ENCODE measurements at places on chromosomes 7 and 10.

- no peak for DNase-seq
These were observed 151.2 kb downstream of the PLXNA4 start for GRCh38 chr7:132424821-132425724.

- DNase-seq, result peak; percentile 15
These were observed 106.8 kb downstream of the ANK3 start for GRCh38 chr10:60282771-60283353.

DNA sequence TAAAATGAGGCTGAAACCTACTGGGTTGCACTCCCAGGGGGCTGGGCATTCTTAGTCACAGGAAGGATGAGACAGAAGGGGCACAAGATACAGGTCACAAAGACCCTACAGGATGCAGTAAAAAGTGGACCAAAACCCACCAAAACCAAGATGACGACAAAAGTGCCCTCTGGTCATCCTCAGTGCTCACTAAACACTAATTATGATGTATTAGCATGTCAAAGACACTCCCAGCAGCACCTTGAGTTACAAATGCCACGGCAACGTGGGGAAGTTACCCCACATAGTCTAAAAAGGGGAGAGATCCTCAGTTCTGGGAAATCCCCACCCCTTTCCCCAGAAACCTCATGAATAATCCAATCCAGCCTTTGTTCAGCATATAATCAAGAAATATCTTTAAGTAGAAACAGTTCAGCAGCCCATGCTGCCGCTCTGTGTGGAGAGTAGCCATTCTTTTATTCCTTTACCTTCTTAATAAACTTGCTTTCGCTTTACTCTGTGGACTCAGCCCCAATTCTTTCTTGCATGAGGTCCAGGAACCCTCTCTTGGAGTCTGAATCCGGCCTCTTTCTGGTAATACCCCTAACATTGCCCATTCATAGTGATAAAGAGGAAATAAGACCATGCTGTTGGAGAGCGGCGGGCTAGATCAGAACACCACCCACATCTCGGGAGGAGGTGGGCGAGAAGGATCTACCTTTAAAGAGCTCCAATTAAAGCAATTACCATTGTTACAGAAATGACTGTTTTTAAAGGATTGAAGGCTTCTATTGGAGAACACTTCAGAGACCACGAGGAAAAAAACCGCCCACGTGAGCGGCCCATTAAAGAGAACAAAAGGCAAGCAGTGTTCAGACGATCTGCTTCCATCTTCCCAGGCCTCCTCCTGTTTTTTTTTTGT, 170.9 kb downstream of the USP6NL start:
- no peak for DNase-seq

GRCh38 chr7:1884583-1885350, 214.7 kb downstream of the ELFN1 start:
- DNase-seq, result no peak

- no peak for DNase-seq
These were observed 9.9 kb upstream of the TEX36 start for GRCh38 chr10:125692601-125693523.

GRCh38 chr7:26398756-26399509, 107.3 kb downstream of the SNX10 start:
- peak; percentile 80 for DNase-seq

- no peak for DNase-seq
These were observed 102.7 kb upstream of the FAM13C start for GRCh38 chr10:59465088-59465487.

GRCh38 chr7:83447681-83448080, 201.3 kb downstream of the SEMA3E start:
- DNase-seq, result no peak

DNA sequence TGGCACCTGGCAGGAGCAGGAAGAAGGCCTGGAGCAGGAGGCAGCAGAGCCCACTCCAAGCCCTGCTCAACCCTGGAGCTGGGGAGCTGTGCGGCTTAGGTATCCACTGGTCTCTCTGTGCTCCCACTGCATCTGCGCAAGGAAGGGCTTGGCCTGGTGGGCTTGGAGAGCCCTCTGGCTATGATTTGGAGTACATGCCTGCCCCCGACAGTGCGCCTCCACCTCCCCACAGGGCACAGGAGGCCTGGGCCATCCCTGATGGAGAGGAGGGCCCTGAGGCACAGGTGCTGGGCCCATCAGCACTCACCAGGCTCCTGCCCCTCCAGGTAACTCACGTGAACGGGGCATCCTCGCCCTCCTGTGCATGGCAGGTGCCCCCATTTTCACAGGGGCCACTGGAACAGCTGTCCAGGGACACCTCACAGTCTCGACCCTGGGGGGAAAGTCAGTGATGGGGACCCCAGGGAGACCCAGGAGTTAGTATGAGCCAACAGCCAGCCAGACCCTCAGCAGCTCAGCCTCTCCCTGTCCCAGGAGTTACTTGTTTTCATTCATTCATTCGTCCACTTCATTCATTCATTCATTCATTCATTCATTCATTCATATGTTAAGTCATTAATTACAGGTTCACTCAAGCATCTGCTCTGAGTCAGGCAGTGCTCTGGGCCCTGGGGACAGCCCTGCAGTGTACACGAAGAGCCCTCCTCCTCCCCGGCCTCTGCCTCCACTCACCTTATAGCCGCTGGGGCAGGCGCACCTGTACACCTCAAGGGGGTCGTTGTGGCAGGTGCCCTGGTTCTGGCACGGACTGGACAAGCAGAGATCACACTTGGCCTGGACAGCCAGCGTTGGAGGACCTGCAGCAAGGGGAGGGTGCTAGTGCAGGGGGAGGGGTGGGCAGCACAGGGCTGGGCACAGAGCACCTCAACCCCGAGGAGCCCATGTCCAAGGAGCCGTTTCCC, 167.2 kb downstream of the SLIT1 start:
- no peak for DNase-seq

DNA sequence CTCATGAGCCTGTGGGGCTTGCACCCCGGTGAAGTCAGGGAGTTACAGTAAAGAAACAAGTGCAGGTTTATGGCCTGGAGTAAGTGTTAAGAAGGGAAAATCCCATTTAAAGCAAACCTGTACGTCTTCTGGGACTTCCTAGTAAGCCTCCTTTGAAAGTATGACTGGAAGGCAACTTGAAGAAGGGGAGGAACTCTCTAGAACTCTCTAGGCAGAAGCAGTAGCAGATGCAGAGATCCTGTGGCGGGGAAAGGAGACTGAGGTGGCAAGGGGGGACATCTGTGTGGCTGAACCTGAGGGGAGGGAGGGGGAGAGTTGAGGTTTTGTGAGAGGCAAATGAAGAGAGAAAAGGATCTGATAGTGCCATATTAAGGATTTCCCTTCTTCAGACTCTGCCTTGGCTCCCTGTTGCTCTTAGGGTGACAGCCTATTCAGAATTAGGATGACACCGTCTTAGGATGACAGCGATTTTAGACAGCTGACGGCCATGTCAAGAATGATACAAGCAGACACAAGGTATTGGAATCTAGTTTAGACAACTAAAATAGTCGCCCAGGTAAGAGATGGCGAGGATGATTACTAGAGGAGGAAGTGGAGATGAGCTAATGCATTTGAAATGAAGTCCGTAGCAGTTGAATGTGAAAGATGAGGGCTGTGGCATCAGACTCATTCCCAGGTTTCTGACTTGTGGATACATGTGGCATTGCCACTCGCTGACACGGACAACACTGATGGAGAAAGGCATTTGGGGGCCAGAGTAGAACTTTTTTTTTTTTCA, 29.0 kb downstream of the CUL1 start:
- no peak for DNase-seq

GRCh38 chr7:105611856-105612775, 30.8 kb upstream of the EFCAB10 start:
- DNase-seq, result no peak

GRCh38 chr10:30637881-30638467, 8.4 kb upstream of the LYZL2 start:
- DNase-seq, result no peak

DNA sequence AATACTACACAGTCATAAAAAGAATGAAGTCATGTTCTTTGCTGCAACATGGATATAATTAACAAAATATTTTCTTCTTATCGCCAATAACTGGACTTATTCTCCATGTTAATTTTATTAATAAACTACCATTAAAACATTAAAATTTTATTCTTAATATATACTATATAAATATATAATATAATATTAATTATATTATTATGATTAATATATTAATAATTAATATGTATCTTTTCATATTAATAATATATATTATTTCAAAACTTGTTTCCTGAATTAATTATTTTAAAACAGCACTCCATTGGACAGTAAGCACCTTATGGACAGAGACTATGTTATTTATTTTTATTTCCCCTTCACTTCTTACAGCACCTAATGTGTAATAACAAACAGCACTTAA, 182.8 kb downstream of the ARL4A start:
- no peak for DNase-seq

DNA sequence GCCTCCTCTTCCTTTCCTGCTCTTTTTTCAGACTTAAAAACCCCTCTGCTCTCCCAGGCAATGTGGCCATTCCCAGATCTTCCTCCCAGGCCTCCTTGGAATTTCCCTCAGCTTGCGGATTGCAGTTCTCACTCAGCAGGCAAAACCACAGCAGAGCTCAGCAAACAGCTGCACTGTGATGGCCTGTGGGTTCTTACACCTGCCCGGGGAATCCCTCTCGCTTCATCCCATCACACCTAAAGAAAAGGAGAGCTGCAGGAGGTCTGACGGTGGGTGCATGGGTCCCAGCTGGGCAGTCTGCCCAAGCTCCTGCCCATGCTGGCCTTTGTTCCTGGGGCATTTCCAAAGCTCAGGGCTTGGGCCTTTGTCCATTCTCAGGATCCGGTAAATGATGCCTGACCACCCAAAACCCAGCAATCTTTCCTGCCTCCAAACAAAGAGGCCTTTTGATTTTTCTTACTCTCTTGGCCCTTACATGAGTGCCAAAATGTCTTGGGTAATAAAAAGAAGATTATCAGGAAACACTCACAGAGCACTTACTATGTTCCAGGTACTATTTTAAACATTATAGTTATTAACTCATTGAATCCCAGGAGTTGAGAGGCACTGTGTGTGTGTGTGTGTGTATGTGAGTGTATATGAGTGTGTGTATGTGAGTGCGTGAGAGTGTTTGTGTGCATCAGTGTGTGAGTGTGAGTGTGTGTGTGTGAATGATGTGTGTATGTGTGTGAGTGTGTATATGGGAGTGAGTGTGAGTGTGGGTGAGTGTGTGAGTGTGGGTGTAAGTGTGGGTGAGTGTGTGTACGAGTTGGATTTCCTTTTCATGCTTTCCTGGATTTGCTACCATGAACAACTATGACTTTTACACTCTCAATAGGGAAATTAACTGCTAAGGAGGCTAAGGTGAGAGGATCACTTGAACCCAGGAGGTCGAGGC, 64.5 kb upstream of the PODXL start:
- no peak for DNase-seq

- DNase-seq, result no peak
These were observed 1.6 kb upstream of the NRG3 start for GRCh38 chr10:81873231-81873931.

- DNase-seq, result no peak
These were observed 1219.4 kb downstream of the TYW1 start for GRCh38 chr7:68216051-68216450.

- no peak for DNase-seq
These were observed 154.8 kb downstream of the PHF14 start for GRCh38 chr7:11128498-11128897.

- no peak for DNase-seq
These were observed 10.2 kb downstream of the ZDHHC16 start for GRCh38 chr10:97456034-97456685.

GRCh38 chr10:42962110-42962901, 114.6 kb upstream of the RET start:
- no peak for DNase-seq

DNA sequence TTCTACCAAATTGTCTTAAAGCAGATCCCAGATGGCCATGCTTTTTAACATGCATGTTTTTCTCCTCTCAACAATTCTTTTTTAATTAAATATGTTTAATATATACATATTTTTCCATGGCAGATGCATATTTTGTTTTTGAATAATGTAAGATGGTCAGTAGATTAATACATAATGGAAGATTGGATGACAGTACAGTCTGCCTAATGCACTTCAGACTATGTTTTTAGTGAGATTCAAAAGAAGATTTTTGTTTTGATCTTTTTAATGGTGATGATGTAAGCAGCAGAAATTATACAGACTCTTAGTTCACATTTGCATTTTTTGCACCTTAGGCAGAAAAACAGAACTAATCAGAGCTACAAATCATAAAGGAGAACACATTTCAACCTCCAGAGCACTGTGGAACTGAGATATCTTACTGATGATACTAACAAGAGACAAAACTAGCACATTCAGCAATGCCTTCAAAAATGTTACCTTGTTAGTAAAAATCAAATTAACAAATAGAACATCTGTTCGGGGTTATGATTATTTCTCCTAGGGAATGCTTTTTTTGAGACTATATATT, 203.4 kb downstream of the PHF14 start:
- no peak for DNase-seq

GRCh38 chr7:4689668-4690067, 7.6 kb downstream of the FOXK1 start:
- DNase-seq, result no peak

DNA sequence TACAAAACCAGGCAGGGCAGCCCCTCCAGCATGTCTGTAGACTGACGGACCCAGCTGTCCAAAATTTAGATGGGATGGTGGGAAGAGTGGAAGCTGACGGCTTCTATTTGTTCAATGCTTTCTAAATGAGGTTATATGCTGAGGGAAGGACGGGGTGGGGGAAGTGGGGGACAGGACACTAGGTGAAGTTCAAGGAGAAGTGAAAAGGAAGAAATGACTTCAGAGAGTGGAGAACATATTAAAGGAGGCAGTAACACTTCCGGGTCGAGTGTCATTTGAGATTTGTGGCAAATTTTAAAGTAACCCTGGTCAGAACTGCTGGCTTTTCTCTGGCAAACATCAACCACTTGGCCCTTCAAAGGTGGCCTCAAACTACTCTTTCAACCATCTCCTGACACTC, 9.4 kb downstream of the PIP4K2A start:
- DNase-seq, result no peak

DNA sequence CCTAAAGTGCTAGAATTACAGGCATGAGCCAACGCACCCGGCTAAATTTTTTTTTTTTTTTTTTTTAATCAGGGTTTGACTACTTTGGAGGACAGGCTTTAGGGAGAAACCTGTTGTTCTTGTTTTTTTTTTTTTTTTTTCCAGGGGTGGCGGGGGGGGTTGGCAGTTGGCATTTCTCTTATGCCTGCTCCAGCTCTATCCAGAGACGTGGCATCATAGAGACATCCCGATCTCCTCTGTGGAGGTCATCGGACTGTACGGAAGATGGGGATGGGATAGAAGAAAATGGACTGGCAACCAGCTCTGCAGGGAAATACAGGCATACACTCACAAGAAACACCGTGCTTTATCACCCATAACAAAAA, 130.8 kb downstream of the PRPF18 start:
- no peak for DNase-seq

DNA sequence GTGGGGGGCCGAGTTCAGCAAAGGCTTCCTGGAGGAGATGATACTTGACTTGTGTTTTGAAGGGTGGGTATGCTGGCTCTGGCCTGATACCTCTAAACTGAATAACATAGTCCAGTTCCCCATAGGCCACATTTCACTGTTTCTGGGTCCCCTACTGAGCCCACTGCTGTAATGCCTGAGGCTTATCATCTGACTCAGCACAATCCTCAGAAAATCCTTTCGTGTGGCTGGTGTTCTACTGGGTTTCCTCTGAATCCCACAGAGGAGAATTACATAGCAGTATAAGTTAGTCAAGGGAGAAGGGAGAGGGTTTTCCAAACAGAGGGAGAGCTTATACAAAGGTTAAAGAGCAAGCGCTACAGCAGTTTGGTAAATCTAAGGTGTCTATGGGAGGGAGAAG, 2.8 kb upstream of the R3HCC1L start:
- DNase-seq, result no peak

All from NCI-H2081 (cell line).